ENCODE measurements at places on chromosomes 4 and X.

DNA sequence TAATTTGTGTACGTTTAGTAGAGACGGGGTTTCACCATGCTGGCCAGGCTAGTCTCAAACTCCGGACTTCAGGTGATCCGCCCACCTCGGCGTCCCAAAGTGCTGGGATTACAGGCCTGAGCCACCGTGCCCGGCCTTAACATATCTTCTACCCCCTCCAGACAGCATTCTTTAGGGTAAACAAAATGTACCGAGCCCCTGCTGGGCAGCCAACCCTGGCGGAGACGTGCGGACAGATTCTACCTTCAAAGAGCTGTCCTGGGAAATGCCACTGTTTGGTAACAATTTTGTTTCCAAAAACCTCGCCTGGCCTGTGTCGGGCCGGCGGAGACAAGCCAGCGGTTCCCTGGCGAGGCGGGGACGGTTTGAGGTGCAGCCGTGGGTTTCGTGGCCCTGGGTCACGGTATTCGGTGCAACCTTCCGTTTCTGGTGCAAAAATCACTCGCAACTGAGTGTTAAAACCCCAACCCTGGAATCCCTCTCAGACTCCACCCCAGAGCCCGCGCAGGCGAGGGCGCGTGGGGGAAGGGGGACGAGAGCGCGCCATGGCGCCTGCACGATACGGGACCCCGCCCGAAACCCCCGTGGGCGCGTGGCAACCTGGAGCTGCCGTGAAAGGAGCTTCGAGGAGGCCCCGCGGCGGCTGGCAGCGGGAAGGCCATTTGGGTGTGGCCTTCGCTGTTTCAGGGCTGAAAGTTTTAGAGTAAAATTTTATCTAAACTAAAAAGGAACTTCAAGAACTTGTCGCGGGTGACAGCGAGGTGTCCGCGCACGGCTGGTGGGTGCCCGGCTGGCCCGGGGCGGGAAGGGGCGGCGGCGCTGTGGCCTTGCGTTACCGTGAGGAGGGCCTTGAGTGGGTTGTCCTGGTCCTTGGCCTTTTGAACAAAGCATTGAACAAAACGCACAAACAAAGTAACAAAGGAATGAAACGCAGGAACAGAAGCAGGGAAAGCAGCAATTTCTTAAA is 17.0 kb downstream of the MRFAP1 start:
- no peak for DNase-seq

- no peak for DNase-seq
Measured at GRCh38 chr4:153156721-153157120, 47.5 kb upstream of the TRIM2 start.

DNA sequence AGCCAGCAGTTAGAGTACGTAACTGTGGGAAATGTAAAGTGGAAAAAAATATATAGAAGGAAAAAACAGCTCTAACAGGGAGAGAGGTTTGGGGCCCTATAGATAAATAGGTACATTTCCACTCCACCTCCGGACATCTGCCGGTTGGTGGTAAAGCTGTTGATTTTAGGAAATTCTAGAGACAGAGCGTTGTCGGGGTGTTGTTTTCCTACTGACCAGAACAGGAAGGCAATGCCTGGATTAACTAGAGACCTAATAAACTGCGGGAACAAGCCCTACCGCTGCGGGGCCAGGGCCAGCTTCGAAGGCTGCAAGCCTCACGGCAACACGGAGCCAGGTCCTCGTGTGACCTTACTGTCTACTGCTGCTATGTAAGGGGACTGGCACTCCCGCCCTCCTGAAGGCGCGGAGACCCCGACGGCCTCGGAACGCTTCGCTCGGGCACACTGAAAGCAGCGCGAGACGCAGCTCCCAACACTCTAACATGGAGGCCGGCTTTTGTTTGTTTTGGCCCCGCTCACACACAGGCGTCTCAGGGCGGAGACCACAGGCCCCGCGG is 702 bp upstream of the CDKN2AIP start:
- DNase-seq = no peak

DNA sequence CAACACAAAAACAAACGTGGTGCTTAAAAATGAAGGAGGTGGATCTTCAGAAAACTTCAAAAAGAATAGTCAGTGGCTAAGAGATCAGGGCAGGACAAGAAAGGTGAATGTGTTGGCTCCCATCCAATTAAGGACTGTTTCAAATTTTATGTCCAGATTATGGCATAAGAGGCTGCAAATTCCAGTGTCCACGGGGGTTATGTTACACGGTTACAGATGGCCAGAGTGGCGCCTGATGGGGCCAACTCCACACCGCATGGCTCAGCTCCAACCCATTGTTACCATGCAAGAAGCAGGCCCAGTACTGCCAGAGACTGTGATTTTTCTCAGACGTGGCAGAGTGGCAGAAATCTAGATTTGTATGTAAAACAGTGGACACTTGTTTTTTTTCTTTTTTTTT is 168.4 kb upstream of the TENM3 start:
- DNase-seq = no peak

GRCh38 chrX:129773649-129774458 is 5.9 kb upstream of the SASH3 start:
- DNase-seq = no peak

- DNase-seq = no peak
Measured at GRCh38 chr4:159367781-159368080, 264.9 kb downstream of the RAPGEF2 start.

- no peak for DNase-seq
Measured at GRCh38 chr4:10005632-10006031, 15.7 kb downstream of the SLC2A9 start.

- DNase-seq = no peak
Measured at GRCh38 chr4:33722800-33723516, 2521.4 kb downstream of the ARAP2 start.

DNA sequence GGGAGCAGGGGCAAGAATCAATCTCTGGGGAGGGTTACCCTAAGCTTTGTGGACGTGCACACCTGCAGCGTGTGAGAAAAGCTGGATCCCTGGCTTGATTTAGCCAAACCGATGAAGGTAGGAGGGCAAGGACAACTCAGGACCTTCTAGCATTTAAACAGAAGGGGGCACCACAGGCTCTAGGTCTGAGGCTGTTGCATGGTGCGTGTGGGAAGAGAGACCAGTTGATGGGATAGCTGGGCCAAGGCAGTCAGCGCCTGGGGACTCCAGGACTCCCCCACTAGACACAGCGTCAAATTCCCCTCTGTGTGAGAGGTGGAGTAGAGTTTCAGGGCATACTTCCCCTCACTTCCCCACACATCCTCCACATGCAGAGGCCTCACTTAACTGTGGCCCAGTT is 4.3 kb downstream of the GABRQ start:
- DNase-seq = no peak

GRCh38 chr4:6354119-6354518 is 84.5 kb downstream of the WFS1 start:
- no peak for DNase-seq

- DNase-seq = no peak
Measured at GRCh38 chr4:59814402-59815010, 1385.6 kb upstream of the ADGRL3 start.

GRCh38 chrX:53362449-53362848 is 60.0 kb downstream of the SMC1A start:
- DNase-seq = no peak

DNA sequence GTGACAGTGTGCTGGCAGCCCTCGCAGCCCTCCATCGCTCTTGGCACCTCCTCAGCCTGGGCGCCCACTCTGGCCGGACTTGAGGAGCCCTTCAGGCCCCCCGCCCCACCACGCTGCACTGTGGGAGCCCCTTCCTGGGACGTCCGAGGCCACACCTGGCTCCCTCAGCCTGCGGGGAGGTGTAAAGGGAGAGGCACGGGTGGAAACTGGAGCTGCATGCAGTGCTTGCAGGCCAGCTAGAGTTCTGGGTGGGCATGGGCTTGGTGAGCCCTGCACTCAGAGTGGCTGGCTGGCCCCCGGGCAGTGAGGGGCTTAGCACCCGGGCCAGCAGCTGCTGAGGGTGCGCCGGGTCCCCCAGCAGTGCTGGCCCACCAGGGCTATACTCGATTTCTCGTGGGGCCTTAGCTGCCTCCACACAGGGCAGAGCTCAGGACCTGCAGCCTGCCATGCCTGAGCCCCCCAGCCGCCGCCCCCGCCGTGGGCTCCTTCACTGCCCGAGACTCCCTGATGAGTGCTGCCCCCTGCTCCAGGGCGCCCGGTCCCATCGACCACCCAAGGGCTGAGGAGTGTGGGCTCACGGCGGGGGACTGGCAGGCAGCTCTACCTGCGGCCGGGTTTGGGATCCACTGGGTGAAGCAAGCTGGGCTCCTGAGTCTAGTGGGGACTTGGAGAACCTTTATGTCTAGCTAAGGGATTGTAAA is 1672.7 kb upstream of the PCDH7 start:
- no peak for DNase-seq

DNA sequence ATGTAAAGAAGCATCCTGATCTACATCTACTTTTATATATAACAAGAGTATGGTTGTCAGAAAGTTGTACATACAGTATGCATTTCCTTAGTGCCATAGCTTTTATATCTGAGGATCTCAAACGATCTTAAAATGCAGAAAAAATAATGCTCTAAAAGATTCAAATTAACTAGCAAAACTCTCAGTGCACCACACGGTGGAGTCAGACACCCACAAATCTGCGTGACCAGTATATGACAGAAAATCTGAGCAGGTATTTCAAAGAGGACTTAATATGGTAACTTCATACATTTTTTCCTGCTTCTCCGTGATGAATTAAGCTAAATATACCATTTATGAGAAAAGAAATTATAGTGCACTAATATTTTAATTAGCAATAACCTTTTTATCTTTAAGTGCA is 803.0 kb downstream of the DMD start:
- DNase-seq = no peak

GRCh38 chr4:122689972-122690371 is 42.5 kb upstream of the BBS12 start:
- no peak for DNase-seq

- DNase-seq = peak; percentile 30
Measured at GRCh38 chrX:108070891-108071290, 20.5 kb downstream of the PSMD10 start.

DNA sequence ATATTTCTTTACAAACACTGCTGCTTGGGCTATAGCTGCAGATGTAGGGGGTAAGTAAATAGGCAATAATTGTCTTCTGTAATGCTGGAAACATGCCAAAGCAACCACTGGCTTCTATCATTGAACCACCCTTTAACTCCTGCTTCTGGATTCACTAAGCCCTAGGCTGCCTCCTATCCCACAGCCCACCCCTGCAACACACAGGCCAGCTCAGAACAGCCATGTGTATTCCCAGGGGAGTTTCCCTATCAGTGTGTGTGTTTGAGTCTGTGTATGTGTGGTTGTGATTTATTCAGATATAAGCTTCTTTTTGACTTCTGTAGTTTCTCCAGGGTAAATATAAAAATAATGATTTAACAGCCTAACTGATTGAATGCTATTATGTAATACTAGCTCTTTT is 291.3 kb downstream of the PCDH10 start:
- no peak for DNase-seq

GRCh38 chrX:30141966-30142365 is 73.4 kb upstream of the MAGEB2 start:
- no peak for DNase-seq

DNA sequence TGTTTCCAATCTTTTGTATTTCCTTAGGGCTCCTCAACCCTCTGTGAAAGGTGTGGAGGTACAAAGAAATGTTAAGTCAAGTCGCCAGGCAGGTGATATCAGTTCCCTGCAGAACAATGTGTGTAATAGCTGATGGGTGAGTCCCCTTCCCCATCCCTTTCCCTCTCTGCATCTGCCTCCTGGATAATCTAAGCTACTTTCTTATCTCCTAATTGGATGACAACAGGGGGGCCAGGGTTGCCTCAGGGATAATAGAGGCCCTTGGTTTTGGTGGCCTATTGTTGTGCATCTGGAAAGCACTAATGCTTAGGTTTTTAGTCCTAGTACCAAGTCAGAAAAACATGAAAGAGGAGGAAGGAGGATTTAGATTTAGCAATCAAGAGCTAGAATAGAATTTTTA is 29.1 kb downstream of the MAGED1 start:
- no peak for DNase-seq

- no peak for DNase-seq
Measured at GRCh38 chrX:26918631-26919030, 544.5 kb downstream of the PPP4R3C start.

DNA sequence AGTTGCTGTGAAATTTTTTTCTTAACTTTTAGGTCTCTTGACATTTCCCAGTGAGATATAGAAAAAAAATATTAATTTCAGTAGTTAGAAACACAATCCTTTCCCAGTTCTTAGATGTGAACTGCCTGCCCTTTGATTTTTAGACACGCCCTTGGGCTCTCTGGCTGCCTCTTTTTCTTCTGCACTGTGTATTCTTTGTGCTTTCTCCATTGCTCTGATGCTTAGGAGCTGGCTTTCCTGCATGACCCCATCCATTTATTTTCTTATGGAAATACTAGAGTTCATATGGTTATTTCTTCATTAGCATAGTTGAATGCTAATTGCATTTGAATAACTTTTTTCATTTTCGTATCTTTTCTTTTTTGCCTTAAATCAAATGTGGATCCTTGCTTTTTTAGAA is 224.9 kb upstream of the SMIM31 start:
- no peak for DNase-seq

GRCh38 chr4:164613792-164614191 is 140.1 kb upstream of the SMIM31 start:
- DNase-seq = peak; percentile 10

DNA sequence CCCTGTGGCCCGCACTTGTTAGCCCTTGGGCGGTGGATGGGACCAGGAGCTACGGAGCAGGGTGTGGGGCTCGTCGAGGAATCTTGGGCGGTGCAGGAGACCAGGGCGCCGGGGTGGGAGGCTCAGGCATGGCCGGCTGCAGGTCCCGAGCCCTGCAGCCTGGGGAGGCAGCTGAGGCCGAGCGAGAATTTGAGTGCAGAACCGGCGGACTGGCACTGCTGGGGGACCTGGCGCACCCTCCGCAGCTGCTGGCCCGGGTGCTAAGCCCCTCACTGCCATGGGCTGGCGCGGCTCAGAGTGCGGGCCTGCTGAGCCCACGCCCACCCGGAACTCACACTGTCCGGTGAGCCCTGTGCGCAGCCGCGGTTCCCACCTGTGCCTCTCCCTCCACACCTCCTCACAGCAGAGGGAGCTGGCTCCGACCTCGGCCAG is 73.6 kb upstream of the TLL1 start:
- DNase-seq = no peak

- DNase-seq = no peak
Measured at GRCh38 chr4:8729408-8730149, 137.0 kb downstream of the CPZ start.

DNA sequence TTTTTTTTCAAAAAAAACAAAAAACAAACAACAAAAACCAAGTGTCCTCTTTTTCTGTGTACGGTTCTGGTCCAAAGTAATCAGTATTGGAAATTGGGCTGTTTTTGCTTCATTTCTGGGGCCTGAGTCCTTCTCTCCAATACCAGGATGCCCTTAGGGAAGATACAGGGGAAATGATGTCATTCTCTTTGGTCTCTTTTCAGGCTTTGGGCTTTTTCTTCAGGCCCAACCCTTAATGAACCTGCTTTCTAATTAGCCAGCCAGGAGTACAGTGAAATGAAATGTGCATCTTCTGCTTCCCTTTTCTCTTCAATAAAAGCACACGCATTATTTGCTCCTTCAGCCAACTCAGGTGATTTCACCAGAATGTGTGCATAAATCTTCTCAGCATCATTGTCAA is 52.6 kb upstream of the RBPJ start:
- no peak for DNase-seq

Measured in retinal pigment epithelial cell (primary cell).